Fibroblast of skin of left quadriceps (primary cell): ENCODE measurements at places on chromosomes 2 and 18.

DNA sequence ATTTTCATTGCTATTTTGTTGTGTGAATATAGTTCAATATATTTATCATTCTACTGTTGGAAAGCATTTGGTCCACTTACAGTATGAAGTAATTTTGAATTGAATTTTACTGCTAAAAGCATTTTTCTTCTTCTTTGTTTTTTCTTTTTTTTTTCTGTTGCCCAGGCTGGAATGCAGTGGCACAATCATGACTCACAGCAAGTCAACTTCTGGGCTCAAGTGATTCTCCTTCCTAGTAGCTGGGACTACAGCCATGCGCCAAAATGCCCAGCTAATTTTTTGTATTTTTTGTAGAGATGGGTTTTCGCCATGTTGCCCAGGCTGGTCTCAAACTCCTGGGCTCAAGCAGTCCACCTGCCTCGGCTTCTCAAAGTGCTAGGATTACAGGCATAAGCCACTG lies 2.4 kb upstream of the ETAA1 start:
- no peak for DNase-seq

DNA sequence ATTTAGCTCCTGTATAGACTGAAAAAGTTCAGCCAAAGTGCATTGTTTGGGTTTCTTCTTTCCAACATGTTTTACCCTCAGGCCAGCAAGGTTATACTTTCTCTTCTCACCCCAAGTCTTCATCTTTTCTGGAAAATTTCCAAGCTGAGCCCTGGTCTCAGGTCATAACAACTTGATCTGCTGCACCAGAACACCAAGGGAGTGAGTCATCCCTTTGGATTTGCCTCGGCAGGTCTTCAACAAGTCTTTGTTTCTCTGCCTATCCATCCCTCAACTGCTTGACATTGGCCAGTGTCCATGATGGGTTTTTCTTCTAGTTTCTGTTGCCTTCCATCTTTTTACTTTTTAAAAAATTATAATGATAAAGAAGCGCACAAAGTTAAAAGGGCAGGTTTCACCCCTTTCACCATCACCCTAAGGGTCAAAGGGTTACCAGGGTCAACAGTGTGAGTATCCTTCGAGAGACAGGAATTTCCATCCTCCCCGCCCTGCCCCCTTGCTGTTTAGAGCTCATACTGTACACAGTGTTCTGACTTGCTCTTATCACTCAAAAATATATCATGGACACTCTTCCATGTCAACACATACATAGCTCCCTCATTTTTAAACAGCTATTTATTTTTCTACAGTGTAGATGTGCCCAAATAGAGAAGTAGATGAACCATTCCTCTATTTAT lies 5.7 kb upstream of the SPATS2L start:
- DNase-seq: no peak

- DNase-seq: peak; percentile 99
These were observed 167.9 kb upstream of the NXPH2 start for GRCh38 chr2:138948070-138948539.

DNA sequence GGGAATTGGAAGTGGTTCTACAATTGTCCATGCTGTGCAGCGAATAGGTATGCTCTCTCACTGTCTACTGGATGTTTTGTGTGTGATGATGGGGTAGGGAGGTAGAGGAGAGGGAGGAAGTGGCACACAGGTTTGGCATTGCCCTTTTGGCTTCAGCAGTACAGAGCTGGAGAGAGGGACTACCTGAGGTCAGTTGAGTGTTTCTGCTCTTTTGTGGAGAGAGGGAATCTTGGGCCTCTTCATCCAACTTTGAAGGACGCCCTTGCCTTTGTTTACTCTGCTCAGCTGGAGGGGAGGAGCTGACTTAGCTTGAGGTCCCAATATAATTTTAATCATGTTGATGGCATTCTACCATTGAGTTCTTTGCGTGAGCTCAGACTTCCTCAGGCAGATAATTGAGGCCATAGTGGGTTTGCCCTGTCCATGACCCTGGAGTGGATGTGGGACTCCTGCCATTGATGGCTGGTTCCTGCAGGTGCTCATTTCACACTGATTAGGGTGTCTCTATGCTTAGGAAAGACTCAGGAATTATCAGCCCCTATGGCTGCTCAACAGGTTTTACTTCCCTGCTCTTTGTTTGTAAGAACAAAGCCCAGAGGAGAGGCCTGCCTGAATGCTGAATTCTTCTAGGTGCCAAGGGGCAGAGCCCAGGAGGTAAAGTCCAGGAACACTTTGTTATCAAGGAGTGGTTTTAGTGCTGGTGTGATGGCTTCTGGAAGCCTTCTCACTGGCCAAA lies 7.2 kb downstream of the RPIA start:
- DNase-seq: no peak

DNA sequence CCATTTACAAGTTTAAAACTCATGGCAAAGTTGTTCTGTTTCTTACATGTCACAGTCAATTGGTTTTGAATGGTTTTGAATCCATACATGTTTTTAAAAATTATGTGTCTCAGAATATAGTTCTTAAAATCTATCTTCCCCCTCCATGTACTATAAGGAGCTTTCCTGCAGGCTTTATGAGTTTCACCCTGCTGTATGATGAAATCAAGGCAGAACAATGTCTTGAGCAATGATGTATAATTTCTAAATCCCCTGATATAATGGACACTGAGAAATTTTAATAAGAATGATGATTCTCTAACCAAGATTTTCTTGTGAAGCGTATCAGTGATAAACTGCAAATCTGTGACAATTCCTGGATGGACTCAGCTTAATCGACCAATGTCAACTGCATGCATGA lies 10.6 kb upstream of the ZNF516 start:
- no peak for DNase-seq

GRCh38 chr2:238509903-238510302 lies 83.2 kb downstream of the ASB1 start:
- no peak for DNase-seq

GRCh38 chr18:57909620-57910019 lies 106.5 kb upstream of the ATP8B1 start:
- no peak for DNase-seq

GRCh38 chr18:70288171-70288850 lies 534 bp upstream of the SOCS6 start:
- DNase-seq: no peak

- no peak for DNase-seq
These were observed 50.1 kb upstream of the KCNH7 start for GRCh38 chr2:162888652-162889051.
